ENCODE measurements at places on chromosomes 12 and 14. TPM values are rescaled to one million over a fixed set of nuclear protein-coding genes. Genes with fewer than 3 reads are reported as not detected.

The VRTN gene
- total RNA-seq, result not detected

The NINJ2 gene
- 1.6 TPM for total RNA-seq

The KRT3 gene
- total RNA-seq, result not detected

The TMPRSS12 gene
- total RNA-seq, result not detected

The GSG1 gene
- total RNA-seq, result not detected

The HOXC13 gene
- total RNA-seq, result not detected

The KRT5 gene
- not detected for total RNA-seq

The DENND5B gene
- 16.5 TPM for total RNA-seq

The TAS2R43 gene
- 1.3 TPM for total RNA-seq

The FOXG1 gene
- total RNA-seq, result not detected

The MTRFR gene
- total RNA-seq, result 11.1 TPM

The CLSTN3 gene
- total RNA-seq, result 22.8 TPM

The MFAP5 gene
- total RNA-seq, result not detected

The MYO1H gene
- not detected for total RNA-seq

The BMP4 gene
- total RNA-seq, result 103 TPM

The TSPAN19 gene
- total RNA-seq, result not detected

The DTX1 gene
- total RNA-seq, result not detected

The CNTN1 gene
- total RNA-seq, result under 0.01 TPM

The ENDOU gene
- total RNA-seq, result not detected

The KRT8 gene
- 12.5 TPM for total RNA-seq

The SLCO1C1 gene
- total RNA-seq, result 0.98 TPM

The KLRF1 gene
- 0.33 TPM for total RNA-seq

The L3HYPDH gene
- total RNA-seq, result 36.3 TPM

The OVCH1 gene
- not detected for total RNA-seq

The DTX3 gene
- total RNA-seq, result 0.48 TPM

The DBX2 gene
- not detected for total RNA-seq

The RNASE1 gene
- 34.0 TPM for total RNA-seq

The KRT6A gene
- not detected for total RNA-seq

The CMKLR1 gene
- under 0.01 TPM for total RNA-seq

The UTP20 gene
- total RNA-seq, result 19.9 TPM

The KRT72 gene
- not detected for total RNA-seq

The PLA2G1B gene
- total RNA-seq, result not detected

The BEST3 gene
- total RNA-seq, result 0.29 TPM

The CCDC38 gene
- total RNA-seq, result 0.10 TPM

The RNASE7 gene
- total RNA-seq, result not detected

The DPY19L2 gene
- total RNA-seq, result 0.29 TPM

The SIX4 gene
- 6.9 TPM for total RNA-seq

The OR10G3 gene
- not detected for total RNA-seq

The SLCO1B1 gene
- not detected for total RNA-seq

The P2RX7 gene
- total RNA-seq, result 3.6 TPM

The PACS2 gene
- total RNA-seq, result 99.9 TPM

The TMTC3 gene
- total RNA-seq, result 32.0 TPM

The PRH2 gene
- 0.65 TPM for total RNA-seq

The NKX2-1 gene
- not detected for total RNA-seq

The HNF1A gene
- not detected for total RNA-seq

The KERA gene
- total RNA-seq, result not detected

The HOXC11 gene
- total RNA-seq, result not detected

The CD163 gene
- total RNA-seq, result not detected

The AHNAK2 gene
- total RNA-seq, result 76.0 TPM

The TSPAN8 gene
- not detected for total RNA-seq

The NUAK1 gene
- 116 TPM for total RNA-seq

The PSMA3 gene
- total RNA-seq, result 106 TPM

The ERGIC2 gene
- 49.2 TPM for total RNA-seq

The FOXN4 gene
- total RNA-seq, result not detected

The SMCO2 gene
- total RNA-seq, result not detected

The SIX6 gene
- total RNA-seq, result not detected

Measured in vein endothelial cell (primary cell).